ENCODE measurements at places on chromosomes 3 and 15.

GRCh38 chr15:39291690-39292089, 289.2 kb upstream of the THBS1 start:
- no peak for ATAC-seq

DNA sequence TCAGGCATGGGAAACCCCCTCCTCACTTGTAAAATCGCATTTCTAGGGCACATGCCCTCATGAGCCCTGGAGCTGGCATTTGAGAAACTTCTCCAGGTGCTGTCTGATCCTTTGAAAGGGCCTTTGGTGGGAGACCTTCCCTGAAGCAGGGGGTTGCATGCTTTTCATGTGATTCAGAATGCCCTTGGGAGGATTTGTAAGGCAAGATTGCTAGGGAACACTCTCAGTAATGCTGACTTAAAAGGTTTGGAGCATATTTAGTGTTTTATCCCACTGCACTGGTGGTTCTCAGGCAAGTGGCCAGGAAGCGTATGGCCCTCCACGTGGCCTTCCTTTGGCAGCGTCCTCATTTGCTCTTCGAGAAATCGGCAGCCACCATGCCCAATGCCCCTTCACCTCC, 164.1 kb downstream of the ARRDC4 start:
- no peak for ATAC-seq

- ATAC-seq: no peak
Observed at GRCh38 chr3:155736381-155736780, 8.5 kb downstream of the PLCH1 start.

DNA sequence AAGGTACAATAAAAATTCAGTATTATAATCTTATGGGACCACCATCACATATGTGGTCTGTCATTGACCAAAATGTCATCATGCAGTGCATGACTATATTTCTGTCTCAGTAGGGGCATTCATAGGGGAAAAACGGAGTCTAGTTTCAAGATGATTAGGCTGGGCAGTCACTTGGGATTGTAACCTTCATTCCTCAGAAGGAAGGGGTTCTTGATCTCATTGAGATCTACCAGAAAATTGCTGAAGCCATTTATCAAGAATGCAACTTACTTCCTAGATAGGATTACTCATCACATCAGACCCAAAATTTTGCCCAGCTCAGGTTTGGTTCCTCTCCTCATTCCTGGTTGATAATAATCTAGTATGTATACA, 37.3 kb downstream of the BTD start:
- no peak for ATAC-seq

GRCh38 chr3:123792473-123793201, 91.5 kb downstream of the MYLK start:
- no peak for ATAC-seq

Data from esophagus mucosa (tissue), 1 donor.